Myometrial cell (primary cell): ENCODE measurements at places on chromosomes 12 and 14. TPM values are rescaled to one million over a fixed set of nuclear protein-coding genes. Genes with fewer than 3 reads are reported as not detected.

The TOMM20L gene
- not detected in 2 replicates for total RNA-seq

The ATXN2 gene
- 26.9 and 27.7 TPM in 2 replicates for total RNA-seq

The HOXC9 gene
- 2.0 and 7.6 TPM in 2 replicates for total RNA-seq

The RFLNA gene
- total RNA-seq = 0.18 TPM in 1 of 2 replicates, not detected in the other

The BCL2L14 gene
- total RNA-seq = not detected in 2 replicates

The TC2N gene
- 0.29 and 0.53 TPM in 2 replicates for total RNA-seq

The WNT1 gene
- not detected in 2 replicates for total RNA-seq

The CREBL2 gene
- 24.2 and 26.6 TPM in 2 replicates for total RNA-seq

The AJUBA gene
- total RNA-seq = 21.6 and 30.0 TPM in 2 replicates

The NKX2-1 gene
- not detected in 2 replicates for total RNA-seq

The KLRF2 gene
- not detected in 2 replicates for total RNA-seq

The CLEC6A gene
- not detected in 2 replicates for total RNA-seq

The SPX gene
- total RNA-seq = 0.89 and 1.2 TPM in 2 replicates

The NEDD8 gene
- total RNA-seq = 229 and 231 TPM in 2 replicates

The SLC6A15 gene
- total RNA-seq = 7.2 and 12.1 TPM in 2 replicates

The MYH6 gene
- total RNA-seq = not detected in 2 replicates

The INHBC gene
- not detected in 2 replicates for total RNA-seq

The BAZ2A gene
- total RNA-seq = 21.9 and 27.1 TPM in 2 replicates

The SENP1 gene
- total RNA-seq = 9.2 and 16.3 TPM in 2 replicates

The FAM186B gene
- total RNA-seq = not detected in 2 replicates

The KNTC1 gene
- total RNA-seq = 16.7 and 33.5 TPM in 2 replicates

The NTN4 gene
- 0.58 and 0.71 TPM in 2 replicates for total RNA-seq

The MMP17 gene
- 19.7 and 65.2 TPM in 2 replicates for total RNA-seq
